Type B pancreatic cell (in vitro differentiated cells): ENCODE measurements at places on chromosomes 1 and 21. TPM values are rescaled to one million over a fixed set of nuclear protein-coding genes. Genes with fewer than 3 reads are reported as not detected.

- H3K36me3 ChIP-seq: no peaks in the 10 kb centered on the region
- H3K4me1 ChIP-seq: no peaks in the 10 kb centered on the region
- no peak for DNase-seq
- H3K27ac ChIP-seq: no peak overlapping the region
- H3K27me3 ChIP-seq: peaks cover 35% of the 10 kb centered on the region
- H3K4me3 ChIP-seq: no peak overlapping the region
These were observed 6.8 kb upstream of the TMEM183A start for GRCh38 chr1:203000217-203000944.

DNA sequence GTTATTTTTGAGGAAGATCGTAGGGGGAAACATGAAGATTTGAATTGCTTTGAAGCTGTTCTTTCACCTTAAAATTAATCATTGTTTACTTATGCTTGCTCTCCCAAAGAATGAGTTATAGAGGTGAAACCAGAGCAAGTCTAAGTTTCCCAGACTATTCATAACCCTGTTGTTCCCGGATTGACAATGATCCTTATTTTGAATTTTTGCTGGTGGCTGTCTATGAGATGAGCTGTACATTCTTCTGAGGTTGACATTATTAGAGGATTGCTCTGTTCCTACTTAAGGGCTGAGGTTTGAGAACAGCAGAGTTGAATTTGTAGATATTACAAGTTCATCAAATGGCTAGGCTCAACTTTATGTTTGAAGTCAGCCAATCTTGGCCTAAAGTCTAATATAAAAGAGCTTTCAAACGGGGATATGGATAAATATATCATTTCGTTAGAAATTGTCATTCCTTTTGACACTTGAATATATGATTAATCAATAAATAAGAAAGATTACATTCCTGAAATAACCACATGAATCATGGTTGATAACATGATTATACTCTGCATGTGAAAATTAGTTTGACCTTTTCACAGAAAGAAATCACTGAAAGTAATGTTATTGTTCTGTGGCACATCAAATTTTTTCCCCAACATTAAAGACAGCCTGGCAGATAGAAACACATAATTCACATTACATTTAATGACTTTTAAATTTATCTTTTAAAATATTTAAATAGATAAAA lies 19.1 kb upstream of the PDE4B start:
- H3K4me3 ChIP-seq: no peak overlapping the region
- no peak for DNase-seq
- H3K27me3 ChIP-seq: peaks cover 12% of the 10 kb centered on the region

DNA sequence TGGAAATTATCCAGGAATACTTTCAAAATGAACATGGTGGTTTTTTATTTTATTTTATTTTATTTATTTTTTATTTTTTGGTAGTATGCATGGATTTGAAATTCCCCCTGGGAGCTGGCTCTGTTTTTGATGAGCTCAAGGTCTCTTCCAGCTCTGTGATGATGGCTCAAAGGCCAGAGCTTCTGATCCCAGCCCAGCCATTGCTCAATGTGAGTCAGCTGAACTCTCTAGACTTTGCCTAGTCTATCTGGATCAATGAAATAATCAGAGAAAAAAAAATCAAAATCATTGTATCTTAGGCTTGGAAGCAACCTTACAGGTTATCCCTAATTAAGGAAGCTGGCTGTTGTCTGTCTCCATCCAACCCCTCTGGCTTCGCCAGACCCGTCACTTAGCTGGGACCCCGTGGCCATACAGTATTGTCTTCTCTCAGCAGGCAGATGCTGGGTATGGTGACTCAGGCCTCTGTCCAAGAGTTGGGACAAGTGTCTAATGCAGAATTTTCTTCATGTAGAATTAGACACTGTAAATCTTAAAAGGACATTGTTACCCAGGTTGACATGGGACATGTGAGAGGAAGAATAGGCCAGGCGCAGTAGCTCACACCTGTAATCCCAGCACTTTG lies 90.2 kb upstream of the LPGAT1 start:
- H3K36me3 ChIP-seq: no peaks in the 10 kb centered on the region
- H3K4me1 ChIP-seq: peaks cover 10% of the 10 kb centered on the region
- no peak for DNase-seq
- H3K4me3 ChIP-seq: no peak overlapping the region

The UBASH3A gene
- total RNA-seq: not detected in 2 replicates

The C1orf94 gene
- not detected in 2 replicates for total RNA-seq

The SLC35F3 gene
- 1.5 and 2.1 TPM in 2 replicates for total RNA-seq

- no peaks in the 10 kb centered on the region for H3K27me3 ChIP-seq
- peak overlapping the region; percentile 53 for H3K4me3 ChIP-seq
- no peak for DNase-seq
- H3K4me1 ChIP-seq: peaks cover 17% of the 10 kb centered on the region
- H3K36me3 ChIP-seq: peaks cover 4% of the 10 kb centered on the region
- peak overlapping the region; percentile 97 for H3K27ac ChIP-seq
These were observed 1.6 kb upstream of the HAX1 start for GRCh38 chr1:154270833-154271232.

The PLA2G5 gene
- total RNA-seq: not detected in 2 replicates

DNA sequence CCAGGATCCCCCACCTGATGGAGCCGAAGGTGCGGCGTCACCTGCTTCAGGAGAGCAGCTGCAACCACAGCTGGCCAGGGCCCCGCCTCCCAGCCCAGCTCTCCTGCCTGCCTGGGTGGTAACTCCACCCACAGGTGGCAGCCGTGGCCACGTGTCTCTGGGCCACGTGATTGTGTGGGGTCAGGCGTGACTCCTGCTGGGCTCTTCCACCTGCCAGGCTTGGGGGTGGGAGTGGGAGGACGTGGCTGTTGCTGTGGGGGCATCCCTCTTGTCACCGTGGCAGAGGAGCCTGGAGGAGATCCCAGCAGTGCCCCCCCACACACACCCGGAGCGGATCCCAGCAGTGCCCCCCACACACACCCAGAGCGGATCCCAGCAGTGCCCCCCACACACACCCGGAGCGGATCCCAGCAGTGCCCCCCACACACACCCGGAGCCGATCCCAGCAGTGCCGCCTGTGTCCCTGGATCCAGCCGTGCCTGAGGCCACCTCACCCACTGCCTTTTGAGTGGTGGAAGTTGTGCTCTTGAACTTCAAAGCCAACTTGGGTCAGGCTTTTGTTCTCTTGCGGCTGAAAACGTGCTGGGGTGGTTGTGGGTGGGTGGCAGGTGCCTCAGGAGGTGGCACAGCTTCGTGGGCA lies 32.2 kb downstream of the POFUT2 start:
- H3K27ac ChIP-seq: no peak overlapping the region
- peaks cover 10% of the 10 kb centered on the region for H3K4me1 ChIP-seq
- DNase-seq: no peak
- H3K27me3 ChIP-seq: peaks cover 6% of the 10 kb centered on the region
- no peak overlapping the region for H3K4me3 ChIP-seq

- H3K27ac ChIP-seq: no peak overlapping the region
- no peak for DNase-seq
- H3K4me1 ChIP-seq: peaks cover 12% of the 10 kb centered on the region
These were observed 36.7 kb downstream of the KCNQ4 start for GRCh38 chr1:40820251-40820797.

DNA sequence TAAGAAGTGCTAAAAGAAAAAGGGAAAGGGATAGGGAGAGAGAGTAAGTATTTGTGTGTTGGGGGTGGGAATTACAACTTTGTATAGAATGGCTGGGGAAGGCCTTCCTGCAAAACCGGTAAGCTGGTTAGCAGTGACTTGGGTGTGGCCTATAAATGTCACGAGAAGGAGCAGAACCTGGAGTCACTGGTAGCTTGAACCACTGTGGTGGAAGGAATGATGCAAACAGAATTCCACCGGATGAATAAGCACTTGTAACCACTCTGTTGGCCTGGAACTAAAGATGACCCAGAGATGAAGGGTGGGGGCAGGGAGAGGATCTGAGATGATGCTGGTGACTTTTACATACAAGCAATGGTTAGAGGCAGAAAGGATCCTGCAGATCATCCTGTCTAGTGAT lies 8.9 kb downstream of the XKR8 start:
- peaks cover 11% of the 10 kb centered on the region for H3K36me3 ChIP-seq
- DNase-seq: no peak
- peak overlapping the region; percentile 89 for H3K27ac ChIP-seq
- no peaks in the 10 kb centered on the region for H3K27me3 ChIP-seq
- peak overlapping the region; percentile 13 for H3K4me3 ChIP-seq

The ZNF683 gene
- total RNA-seq: not detected in 2 replicates

GRCh38 chr1:162373541-162374260 lies 3.0 kb downstream of the SPATA46 start:
- no peaks in the 10 kb centered on the region for H3K27me3 ChIP-seq
- H3K4me1 ChIP-seq: peaks cover 6% of the 10 kb centered on the region
- no peak overlapping the region for H3K27ac ChIP-seq
- no peak overlapping the region for H3K4me3 ChIP-seq

DNA sequence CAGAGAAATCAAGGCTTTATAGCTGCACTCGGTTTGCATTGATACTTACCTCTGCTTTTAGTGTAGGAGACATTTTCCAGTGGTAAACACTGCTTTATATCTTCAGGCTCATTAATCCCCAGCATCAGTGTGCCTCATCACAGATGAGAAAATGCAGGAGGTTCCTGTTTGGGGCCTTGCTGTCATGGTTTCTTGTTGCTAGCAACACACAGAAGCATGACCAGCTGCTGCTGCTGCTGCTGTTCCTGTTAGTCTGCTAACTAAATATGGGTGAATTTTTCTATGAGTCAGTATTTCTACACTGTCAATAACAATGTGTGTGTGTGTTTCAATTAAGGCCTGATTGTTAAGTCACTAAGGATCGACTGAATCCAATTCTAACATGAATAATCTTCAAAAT lies 85.8 kb upstream of the RGS1 start:
- H3K4me3 ChIP-seq: peak overlapping the region; percentile 13
- H3K27me3 ChIP-seq: no peaks in the 10 kb centered on the region
- peak overlapping the region; percentile 79 for H3K27ac ChIP-seq
- DNase-seq: no peak
- H3K4me1 ChIP-seq: peaks cover 44% of the 10 kb centered on the region

The SLC16A1 gene
- total RNA-seq: 52.2 and 79.3 TPM in 2 replicates

DNA sequence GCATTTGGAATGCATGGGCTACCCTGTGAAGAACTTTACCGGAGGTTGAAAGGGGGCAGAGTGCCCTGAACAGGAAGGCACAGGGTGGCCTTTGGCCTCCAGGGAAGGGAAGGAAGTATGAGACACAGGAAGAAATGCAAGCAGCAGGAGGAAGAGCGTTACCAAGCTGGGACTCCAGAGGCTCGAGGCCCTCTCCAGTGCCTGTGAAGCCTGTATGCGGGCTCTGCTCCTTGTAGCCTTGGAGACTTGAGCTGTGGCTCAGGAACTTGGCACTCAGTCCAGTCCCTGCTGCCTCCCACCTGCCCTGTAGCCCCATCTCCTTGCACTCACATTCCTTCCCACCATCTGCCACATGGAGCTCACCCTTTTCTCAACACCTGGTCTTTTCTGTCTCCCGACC lies 33.5 kb upstream of the RNF19B start:
- DNase-seq: no peak
- peaks cover 37% of the 10 kb centered on the region for H3K4me1 ChIP-seq
- no peak overlapping the region for H3K4me3 ChIP-seq
- no peaks in the 10 kb centered on the region for H3K27me3 ChIP-seq

DNA sequence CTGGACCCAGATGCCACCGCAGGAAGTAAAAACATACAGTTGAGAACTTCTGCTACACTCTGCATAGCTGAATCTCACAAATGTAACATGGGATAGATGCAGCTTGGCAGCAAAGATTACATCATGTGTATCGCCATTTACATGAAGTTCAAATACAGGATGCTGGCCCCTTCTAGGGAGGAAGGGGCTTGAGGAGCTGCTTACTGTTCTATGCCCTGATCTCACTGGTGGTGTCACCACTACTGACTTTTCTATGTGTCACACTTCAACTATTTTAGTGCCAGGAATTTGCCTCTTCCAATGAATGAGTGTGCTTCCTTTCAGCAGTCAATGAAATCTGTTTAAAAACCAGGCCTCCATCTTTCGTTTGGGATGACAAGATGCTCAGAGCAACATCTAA lies 31.1 kb downstream of the MRAP start:
- H3K36me3 ChIP-seq: peaks cover 44% of the 10 kb centered on the region
- H3K4me3 ChIP-seq: peak overlapping the region; percentile 5
- H3K27me3 ChIP-seq: no peaks in the 10 kb centered on the region
- DNase-seq: no peak

GRCh38 chr1:9069326-9070100 lies at the start of gene SLC2A5:
SLC2A5 (minus strand) TSS chr1:9069635; CDS start chr1:9069536, 99 bp downstream.
- H3K36me3 ChIP-seq: no peaks in the 10 kb centered on the region
- H3K27ac ChIP-seq: peak within 1 kb of the TSS; percentile 32
- no peak for DNase-seq
- peaks cover 17% of the 10 kb centered on the region for H3K4me1 ChIP-seq
- no peaks in the 10 kb centered on the region for H3K27me3 ChIP-seq
- no peak within 1 kb of the TSS for H3K4me3 ChIP-seq

The PRELP gene
- total RNA-seq: 0.07 and 1.1 TPM in 2 replicates

DNA sequence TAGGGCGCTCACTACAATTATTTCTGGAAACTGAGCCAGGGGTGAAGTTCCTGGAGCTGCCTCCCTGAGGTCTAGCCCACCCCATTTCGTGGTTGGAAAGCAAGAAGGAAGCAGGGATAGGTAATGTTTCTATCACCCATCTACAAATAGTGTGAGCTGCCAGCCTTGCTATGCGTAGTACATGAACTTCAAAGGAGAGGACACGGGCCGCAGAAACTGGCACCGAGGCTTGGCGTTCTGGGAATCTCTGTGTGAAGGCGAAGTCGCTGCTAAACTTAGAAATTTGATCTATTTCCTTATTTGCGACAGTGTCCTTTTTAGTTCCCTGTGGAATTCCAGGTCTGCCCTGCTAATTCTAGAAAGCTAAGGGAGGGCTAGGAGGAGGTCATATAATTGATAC lies 49.6 kb upstream of the NTPCR start:
- peaks cover 23% of the 10 kb centered on the region for H3K4me1 ChIP-seq
- no peak for DNase-seq
- H3K36me3 ChIP-seq: no peaks in the 10 kb centered on the region
- peaks cover 3% of the 10 kb centered on the region for H3K27me3 ChIP-seq

The LZIC gene
- 37.9 and 41.8 TPM in 2 replicates for total RNA-seq

GRCh38 chr1:229114850-229115365 lies 156.0 kb upstream of the RAB4A start:
- H3K27ac ChIP-seq: no peak overlapping the region
- H3K4me1 ChIP-seq: peaks cover 41% of the 10 kb centered on the region
- no peaks in the 10 kb centered on the region for H3K27me3 ChIP-seq
- no peak for DNase-seq
- H3K4me3 ChIP-seq: no peak overlapping the region

The POU3F1 gene
- 0.69 and 2.8 TPM in 2 replicates for total RNA-seq

DNA sequence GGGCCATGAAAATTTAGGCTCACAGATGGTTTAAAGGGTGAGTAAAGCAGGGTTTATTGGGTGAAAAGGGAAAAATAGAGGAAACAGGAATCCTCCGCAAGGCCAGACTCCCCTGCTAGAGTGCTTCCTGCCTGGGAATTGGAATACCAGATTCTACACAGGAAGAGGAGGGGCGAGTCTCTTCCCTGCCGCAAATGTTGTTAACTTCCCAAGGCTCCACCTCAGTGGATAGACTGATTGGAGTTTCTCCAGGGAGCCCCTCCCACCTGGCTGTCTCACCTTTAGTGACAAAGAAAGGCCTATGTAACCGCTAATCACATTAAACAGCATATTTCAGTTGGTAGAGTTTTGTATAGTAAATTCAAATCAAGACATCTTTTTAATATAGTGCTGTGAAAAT lies 1450.1 kb downstream of the KCNT2 start:
- no peak overlapping the region for H3K4me3 ChIP-seq
- H3K36me3 ChIP-seq: no peaks in the 10 kb centered on the region
- no peaks in the 10 kb centered on the region for H3K27me3 ChIP-seq
- no peaks in the 10 kb centered on the region for H3K4me1 ChIP-seq
- no peak overlapping the region for H3K27ac ChIP-seq
